ENCODE measurements at places on chromosomes 12 and 14.

- no peak for DNase-seq
Measured at GRCh38 chr12:90575995-90576394, 379.0 kb downstream of the CCER1 start.

DNA sequence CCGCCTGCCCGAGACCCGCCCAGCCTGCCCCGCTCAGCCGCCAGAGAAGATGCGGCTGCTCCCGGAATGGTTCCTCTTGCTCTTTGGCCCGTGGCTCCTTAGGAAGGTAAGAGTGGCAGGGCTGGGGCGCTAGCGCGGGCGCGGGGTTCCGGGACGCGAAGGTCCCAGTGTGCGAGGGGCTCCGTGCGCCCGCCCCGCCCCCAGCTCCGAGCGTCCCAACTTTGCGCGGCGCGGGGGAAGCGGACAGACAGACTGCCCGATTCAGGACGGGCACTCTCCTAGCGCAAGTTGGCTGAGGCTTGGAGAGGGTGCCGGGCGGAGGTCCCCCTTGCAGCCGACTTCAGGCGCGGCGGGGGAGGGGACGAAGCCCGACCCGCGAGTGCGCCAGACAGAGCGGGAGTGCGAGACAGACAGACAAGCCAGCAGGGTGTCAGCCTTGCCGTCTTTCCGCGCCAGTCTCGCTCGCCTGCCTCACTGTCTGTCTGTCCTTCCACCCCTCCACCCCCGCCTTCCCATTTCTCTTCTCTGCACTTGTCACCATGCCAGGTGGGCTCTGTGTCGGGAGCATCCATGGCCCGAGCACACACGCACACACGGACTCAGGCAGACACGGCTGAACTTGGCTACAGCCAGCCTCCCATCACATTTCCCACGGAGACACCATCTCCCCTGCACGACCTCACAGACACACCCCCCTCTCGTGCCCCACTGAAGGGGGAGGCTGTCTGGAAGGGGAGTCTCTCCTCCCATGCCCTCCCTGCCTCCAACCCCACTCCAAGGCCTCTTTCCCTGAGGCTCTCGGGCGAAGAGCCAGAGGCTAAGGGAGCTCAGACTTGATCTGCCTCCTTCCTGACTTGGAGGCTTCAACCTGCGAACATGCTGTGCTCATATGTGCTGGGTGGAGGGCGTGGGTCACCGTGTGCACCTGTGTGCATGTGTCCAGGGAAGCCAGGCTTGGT, 606 bp downstream of the NXPH4 start:
- no peak for DNase-seq

DNA sequence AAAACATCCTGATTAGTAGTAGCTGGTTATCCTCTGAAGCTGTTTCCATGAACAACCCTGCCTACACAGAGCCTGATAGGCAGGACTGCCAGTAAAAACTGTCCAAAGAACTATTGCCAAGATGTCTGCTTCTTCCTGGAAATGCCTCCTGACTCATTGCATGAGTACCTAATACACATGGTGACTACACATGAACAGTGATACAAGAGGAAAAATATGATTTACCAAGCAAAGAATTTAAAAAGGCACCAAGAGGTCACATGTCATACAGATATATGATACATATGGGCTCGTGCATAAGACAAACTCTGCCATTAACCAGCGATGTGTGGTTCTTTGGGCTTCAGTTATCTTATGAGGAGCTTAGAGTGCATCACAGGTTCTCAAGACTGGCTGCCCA, 552.3 kb downstream of the SLC16A7 start:
- DNase-seq: no peak

- DNase-seq: no peak
Measured at GRCh38 chr12:1383758-1384157, 210.6 kb downstream of the FBXL14 start.

DNA sequence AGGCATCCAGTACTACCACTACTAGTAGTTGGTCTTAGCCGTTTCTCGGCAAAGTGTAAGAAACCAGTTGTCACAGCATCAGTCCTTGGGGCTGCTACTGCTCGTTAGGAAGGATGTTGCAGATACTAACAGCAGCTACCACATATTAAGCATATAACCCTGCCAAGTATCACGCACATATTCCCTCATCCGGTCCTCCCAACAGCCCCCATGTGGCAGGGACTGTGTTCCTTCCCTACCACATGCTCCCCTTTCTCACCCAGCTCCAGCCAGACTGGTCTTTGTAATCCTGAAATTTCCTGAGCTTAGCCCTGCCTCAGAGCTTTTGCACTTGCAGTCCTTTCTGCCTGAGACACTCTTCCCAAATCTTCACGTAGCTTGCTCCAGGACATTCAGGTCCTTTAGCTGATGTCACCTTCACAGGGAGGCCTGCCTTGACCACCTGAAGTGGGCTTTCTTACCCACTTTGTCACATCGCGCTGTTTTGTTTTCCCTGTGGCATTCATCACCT, 7.8 kb downstream of the ERP29 start:
- no peak for DNase-seq

GRCh38 chr12:106049546-106049945, 89.2 kb downstream of the NUAK1 start:
- no peak for DNase-seq

GRCh38 chr12:113439606-113440030, 17.4 kb downstream of the SDSL start:
- no peak for DNase-seq

DNA sequence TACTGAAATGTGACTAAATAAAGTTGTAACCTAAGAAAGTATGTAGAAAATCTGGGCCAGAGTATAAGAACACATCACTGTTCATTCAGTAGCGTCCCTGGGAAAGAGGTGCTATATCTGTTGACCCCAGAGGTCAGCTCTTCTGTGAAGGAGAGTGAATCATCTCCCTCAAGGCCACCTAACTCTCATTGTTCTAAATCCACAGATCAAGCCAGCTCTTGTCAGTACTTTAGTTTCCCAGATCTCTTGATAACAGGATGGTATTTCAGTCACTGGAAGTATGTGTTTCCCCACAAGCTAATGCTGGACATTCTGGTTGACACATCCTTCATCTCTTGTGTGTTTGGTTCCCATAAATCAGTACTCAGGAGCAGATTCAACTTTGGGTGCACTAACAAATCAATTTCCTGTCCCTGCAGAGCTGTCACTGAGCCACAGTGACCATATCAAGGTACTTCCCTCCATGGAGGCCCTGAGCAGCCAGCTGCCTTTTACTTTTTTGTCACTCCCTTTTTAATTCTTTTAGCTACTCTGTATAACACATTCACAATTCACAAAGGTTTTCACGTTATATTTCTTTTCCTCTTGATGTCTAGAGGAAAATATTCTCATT, 7.8 kb downstream of the KRT1 start:
- DNase-seq: no peak

DNA sequence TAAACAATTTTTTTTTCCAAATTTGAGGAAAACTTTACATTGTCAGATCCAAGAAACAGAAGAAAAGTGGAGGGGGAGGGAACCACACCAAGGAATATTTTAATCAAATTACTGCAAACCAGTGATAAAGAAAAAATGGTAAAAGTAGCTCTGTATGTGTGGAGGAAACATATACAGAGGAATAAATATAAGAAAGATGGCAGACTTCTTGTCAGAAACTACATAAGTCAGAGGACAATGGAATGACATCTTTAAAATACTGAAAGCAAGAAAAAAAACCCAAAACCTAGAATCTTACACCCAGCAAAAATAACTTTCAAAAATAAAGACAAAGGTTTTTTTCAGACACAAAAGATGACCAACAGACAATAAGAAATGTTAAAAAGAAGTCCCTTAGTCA, 10.2 kb upstream of the LLPH start:
- no peak for DNase-seq

GRCh38 chr14:65164068-65164824, 61.9 kb upstream of the MAX start:
- DNase-seq: no peak

DNA sequence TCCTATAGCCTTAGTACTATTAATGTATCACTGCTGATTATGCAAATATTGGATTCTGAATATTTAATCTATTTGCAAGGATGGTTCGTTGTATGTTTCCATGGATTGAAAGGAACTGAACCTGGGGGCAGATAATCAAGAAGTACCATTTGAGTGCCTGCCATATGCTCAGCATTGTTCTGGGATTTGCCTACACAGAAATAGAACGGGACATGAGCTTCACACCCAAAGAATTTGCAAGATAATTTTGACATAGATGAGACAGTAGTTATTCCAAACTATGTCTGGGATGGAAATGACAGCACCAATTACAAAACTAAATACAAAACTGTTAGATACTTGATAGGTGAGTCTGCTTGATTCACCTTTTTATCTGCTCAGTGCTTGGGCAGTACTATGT, 132.7 kb upstream of the NPAS3 start:
- DNase-seq: no peak

DNA sequence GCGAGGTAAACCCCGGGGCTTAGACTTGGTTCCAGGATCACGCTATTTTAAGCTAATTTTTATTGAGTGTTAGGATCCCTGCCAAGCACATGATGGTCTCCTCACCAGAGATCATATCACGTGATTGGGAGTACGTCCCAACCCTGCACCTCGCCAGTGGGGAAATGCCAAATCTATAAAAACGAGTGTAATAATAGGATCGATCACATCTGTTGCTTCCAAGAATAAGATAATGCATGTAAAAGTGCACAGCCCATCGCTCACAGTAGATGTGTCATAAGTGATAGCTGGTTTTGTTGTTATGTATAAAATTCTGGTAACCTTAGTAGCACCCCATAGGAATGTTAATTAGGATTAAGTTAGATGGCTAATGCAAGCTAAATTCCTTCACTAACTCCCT, 581.0 kb upstream of the TMEM132C start:
- DNase-seq: no peak

DNA sequence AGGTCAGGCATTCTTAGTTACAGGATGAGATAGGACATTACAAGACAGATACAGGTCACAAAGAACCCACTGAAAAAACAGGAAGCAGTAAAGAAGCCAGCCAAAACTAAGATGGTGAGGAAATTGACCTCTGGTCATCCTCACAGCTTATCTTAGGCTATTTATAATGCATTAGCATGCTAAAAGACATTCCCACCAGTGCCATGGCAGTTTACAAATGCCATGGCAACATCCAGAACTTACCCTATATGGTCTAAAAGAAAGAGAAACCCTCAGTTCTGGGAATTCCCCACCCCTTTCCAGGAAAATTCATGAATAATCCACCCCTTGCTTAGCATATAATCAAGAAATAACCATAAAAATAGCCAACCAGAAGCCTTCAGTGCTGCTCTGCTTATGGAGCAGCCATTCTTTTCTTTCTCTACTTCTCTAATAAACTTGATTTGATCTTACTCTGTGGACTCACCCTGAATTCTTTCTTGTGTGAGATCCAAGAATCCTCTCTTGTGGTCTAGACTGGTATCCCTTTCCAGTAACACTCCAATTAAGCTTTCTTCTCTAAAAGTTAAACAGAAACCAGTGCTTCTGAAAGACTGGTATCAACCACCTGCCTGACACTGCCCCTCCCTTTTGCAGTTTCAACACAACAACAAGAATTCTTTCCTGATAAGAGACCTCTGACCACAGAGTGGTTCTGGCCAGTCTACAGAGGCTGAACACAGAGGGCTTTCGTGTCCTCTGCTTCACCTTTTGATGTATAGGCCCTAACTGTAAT, 86.9 kb downstream of the BCAT1 start:
- DNase-seq: no peak

DNA sequence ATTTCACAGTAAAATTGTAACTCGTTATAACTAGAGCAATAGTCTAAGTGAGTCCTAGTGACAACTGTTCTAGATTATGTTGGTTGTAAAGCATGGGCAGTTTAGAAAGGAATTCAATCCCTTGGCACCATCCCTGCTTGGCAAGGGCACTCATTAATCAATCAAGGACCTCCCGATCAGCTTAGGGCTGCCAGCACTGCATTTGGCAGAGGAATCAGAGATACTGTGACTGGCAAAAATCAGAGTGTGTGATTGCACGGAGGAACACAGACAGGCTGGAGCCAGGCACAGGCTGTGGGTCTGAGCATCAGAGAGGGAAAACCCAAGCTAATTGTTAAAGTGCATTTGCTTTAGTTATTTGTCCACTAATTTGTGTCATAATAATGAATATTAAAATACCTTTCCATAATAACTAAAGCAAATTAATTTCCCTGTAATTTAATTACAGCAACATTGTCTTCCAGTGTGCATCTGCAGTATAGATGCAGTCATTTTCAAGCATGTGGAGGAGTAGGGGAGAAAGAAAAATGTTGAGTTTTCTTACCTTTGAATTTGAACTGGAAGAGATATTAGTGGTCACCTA, 3.2 kb upstream of the EGLN3 start:
- DNase-seq: no peak

DNA sequence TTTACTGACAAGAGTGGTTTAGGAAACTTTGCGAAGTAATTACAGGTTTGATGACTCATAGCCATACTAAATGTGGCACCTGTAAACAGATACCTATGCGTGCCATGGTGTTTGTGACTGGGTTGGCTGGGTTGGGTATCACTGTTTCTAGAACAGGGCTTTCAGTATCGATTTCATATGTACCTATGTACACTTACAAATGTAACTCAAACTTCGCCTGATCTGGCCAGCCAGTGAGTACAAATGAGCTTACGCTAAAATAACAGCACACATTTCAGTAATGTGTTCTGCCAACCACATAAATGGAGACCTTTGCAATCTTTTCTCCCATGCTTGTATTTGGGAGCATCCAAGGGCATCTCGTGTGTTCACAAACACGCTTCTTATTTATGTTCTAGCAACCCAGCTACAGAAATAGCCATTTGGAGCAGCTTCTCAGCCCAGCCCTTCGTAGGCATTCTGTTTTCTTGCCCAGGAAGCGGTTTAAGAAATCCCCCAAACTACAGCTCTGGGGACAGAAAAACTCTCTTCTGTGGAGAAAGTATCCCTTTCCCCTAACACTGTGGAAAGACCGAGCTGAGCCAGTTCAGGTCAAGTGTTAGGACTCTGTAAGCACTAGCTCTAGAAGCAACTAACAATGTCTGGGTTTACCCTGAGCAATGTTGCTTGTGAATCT, 42.3 kb upstream of the MDM1 start:
- peak; percentile 46 for DNase-seq

DNA sequence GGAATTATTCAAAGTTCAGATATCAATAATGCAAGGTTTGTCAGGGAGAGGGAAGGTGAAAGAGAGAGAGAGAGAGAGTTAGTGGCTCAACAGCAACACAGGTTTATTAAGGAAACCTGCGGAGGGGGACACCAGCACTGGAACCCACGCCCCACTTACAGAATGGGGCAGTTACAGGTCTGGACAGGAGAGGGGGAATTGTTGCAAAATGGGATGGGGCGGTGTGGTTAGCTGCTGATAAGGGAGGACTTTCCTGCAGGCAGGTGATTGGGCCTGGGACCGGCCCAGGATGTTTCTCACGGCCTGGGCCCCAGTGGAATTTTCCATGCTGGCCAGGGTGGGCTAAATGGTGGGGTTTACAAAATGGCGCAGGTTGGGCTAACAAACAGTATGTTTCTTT, 278.2 kb upstream of the SLC16A7 start:
- DNase-seq: no peak

- DNase-seq: no peak
Measured at GRCh38 chr12:39441189-39441962, 1.5 kb downstream of the KIF21A start.

- DNase-seq: peak; percentile 64
Measured at GRCh38 chr12:3275171-3276041, 198.2 kb downstream of the TSPAN9 start.

GRCh38 chr12:52311285-52311648, 9.9 kb downstream of the KRT83 start:
- DNase-seq: no peak

- no peak for DNase-seq
Measured at GRCh38 chr12:88458327-88458726, 121.9 kb downstream of the KITLG start.

- DNase-seq: no peak
Measured at GRCh38 chr12:62205346-62205745, 54.9 kb upstream of the USP15 start.

- no peak for DNase-seq
Measured at GRCh38 chr12:131134523-131135310, 181.0 kb downstream of the ADGRD1 start.
